MV-4-11 (cell line): ENCODE measurements at places on chromosomes 6 and 20.

DNA sequence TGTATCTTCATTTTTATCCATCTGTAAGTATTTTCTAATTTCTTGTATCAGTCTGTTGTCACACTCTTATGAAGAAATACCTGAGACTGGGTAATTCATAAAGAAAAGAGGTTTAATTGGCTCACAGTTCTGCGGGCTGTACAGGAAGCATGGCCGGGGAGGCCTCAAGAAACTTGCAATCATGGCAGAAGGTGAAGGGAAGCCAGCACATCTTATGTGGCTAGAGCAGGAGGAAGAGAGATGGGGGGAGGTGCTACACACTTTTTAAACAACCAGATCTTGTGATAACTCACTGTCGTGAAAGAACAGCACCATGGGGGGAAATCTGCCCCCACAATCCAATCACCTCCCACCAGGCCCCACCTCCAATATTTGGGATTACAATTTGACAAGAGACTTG, 10.9 kb upstream of the BCKDHB start:
- DNase-seq = no peak

- DNase-seq = peak; percentile 99
These were observed 20.0 kb downstream of the PNLDC1 start for GRCh38 chr6:159819932-159820640.

- peak; percentile 62 for DNase-seq
These were observed 119.7 kb upstream of the ZNF184 start for GRCh38 chr6:27592481-27593199.

GRCh38 chr6:137490006-137490905, 3.9 kb downstream of the OLIG3 start:
- no peak for DNase-seq

- DNase-seq = no peak
These were observed 40.8 kb downstream of the PACSIN1 start for GRCh38 chr6:34506718-34507117.

DNA sequence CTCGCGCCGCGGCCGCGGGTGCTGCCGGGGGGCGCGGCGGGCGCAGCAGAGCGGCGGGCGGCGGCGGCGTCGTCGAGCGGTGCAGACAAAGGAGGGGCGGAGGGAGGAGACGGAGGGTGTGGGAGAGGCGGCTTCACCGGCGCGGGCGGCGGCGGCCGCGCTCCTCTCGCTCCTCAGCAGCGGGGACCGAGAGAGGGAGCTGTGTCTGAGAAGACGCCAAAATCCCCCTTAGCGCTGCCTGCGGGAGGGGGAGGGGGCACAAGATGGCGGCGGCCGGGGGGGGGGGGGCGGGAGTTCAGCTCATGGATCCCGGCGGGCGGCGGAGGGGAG, 296 bp downstream of the ADNP start:
- no peak for DNase-seq
